ENCODE measurements at places on chromosomes 13 and 19.

DNA sequence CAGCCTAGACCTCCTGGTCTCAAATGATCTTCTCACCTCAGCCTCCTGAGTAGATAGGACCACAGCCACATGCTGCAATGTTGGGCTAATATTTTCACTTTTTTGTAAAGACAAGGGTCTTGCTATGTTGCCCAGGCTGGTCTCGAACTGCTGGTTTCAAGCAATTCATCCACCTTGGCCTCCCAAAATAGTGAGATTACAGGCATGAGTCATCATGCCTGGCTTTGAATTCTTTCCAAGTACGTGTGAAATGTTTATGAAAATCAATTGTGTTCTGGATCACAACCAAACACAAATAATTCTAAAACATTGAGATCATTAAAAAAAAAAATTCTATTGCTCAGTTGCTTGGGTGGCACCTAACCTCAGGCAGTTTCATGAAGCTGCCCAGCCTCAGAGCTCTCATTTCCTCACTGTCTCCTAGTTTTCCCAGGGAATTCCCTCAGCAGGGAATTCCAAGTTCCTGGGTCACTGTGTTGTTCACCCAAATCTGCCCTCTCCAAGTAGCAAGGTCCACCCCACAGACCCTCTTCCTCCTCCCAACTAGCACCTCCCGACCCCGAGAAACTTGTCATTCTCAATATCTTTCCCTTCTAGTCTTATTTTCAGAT is 44.8 kb downstream of the ING1 start:
- DNase-seq: no peak

- DNase-seq: no peak
These were observed 17.3 kb upstream of the ZNF14 start for GRCh38 chr19:19749908-19750841.

GRCh38 chr13:22198001-22198400 is 527.1 kb downstream of the FGF9 start:
- DNase-seq: peak; percentile 38

- DNase-seq: no peak
These were observed 206.2 kb downstream of the POSTN start for GRCh38 chr13:37392389-37392788.

DNA sequence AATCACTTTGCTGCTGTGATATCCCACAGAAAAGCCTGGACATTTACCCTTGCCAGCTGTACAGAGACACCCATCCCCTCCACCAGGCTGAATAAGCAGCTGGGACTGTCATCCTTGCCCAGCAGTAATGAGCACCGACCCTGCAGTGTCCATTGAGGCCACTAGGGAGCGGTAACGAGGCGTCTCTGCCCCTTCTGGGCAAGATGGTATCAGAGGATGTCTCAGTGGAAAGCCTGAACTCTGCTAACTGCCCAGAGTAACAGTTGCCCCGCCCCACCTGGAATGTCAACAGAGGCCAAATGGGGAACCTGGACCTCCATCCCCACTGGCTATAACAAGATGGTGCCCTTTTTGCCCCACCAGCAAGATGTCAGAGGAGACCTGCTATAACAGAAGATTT is 22.8 kb upstream of the CEACAM20 start:
- DNase-seq: no peak

- no peak for DNase-seq
These were observed 271.5 kb downstream of the PCDH9 start for GRCh38 chr13:66958611-66959010.

DNA sequence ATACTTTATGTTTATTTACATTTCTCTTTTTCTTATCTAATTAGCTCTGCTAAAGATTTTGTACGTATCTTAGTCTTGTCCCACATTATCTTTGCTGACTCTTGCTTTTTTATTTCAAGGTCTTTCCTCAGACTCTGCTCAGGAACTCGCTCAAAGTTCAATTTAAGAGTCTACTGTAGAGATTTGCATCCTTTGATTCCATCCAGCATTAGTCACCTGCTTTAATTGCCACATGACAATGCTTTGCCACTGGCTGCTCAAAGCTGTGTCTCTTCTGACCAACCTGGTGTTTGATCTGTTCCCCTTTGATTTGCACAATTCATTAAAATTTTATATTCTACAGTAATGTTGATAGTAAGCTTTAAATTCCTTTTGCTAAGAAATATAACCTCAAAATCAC is 157.9 kb upstream of the FREM2 start:
- no peak for DNase-seq

GRCh38 chr19:55592391-55593090 is 6.8 kb downstream of the FIZ1 start:
- DNase-seq: no peak

DNA sequence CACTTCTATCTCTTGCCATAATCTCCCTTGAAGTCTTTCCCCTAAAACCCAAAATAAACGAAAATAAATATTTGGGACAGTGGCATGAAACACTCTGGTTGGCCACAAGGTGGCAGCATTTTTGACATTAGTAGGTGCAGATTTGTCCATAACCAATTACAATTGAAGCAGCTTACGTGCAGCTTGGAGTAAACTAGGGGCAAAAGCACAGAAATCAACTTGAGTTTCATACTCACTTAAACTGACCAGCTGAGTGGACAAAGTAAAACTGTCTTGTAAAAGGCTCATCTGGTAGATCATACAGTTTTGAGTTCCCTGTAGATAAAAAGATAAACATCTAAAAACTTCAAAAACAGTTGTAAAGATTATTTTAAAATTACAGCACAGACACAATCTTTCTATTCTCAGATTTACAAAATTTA is 18.8 kb downstream of the PDCD5 start:
- DNase-seq: peak; percentile 73

DNA sequence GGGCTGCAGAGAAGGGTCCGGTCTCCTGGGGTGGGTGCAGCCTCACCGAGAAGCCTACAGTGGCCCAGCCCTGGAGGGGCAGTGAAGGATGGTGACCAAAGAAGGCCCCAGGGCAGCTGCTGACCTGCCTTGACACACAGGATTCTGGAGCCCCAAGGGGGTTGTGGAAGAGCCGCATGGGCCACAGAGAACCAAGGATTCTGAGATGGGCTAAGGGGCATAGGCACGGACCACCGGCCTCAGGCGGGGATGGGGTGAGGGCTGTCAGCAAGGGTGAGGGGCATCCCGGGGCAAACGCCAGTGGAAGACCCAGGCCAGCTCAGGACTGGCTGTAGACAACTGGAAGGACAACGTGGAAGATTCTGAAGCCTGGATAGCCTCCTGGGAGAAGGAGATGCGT is 151.6 kb downstream of the TEX29 start:
- DNase-seq: no peak

- no peak for DNase-seq
These were observed 14.7 kb upstream of the LENG8 start for GRCh38 chr19:54434112-54434872.

DNA sequence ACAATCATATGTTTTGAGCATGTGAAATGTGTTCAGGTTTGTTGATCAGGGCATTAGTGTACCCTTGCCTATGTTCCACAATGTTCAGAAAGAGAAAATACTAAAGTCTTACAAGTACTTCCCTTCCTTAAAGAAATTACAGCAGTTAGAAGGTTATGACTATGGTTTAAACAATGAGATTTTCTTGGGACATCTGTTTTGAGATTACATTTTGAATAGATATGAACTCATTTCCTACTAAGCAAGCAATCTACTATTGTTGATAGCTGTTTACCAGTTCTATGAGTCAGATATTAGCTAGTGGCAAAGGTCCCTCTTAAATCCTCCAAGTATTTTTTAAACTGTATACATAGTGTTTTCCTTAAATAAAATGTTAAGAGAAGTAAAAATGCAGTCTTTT is 241.3 kb downstream of the DACH1 start:
- no peak for DNase-seq

GRCh38 chr13:49530457-49530856 is 34.7 kb downstream of the PHF11 start:
- peak; percentile 66 for DNase-seq

DNA sequence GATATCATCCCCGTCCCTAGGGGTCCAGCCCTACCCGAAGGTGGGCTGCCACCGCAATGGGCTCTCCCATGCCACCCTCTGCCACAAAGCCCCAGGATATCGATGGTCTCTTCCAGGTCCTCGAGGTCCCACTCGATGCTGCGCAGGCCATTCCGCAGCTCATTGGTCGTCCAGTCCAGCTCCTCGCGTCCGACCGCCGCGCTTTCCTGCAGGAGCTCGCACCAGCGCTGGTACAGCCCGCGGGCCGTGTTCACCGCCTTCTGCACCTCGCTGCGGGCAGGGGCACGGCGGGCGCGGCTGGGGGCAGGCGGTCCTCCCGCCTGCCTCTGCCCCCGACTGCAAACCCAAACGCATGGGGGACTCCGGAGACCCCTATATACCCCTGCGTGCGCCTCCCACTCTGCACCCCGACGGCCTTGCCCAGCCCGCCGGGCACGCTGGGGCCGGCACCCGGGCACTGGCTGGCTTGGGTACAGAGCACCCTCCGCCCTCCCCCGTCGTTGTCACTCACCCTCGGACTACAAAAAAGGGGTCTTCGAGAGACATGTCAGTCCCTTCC is 468 bp downstream of the STX10 start:
- DNase-seq: peak; percentile 35

- no peak for DNase-seq
These were observed 4.2 kb downstream of the TTC9B start for GRCh38 chr19:40213882-40214570.

DNA sequence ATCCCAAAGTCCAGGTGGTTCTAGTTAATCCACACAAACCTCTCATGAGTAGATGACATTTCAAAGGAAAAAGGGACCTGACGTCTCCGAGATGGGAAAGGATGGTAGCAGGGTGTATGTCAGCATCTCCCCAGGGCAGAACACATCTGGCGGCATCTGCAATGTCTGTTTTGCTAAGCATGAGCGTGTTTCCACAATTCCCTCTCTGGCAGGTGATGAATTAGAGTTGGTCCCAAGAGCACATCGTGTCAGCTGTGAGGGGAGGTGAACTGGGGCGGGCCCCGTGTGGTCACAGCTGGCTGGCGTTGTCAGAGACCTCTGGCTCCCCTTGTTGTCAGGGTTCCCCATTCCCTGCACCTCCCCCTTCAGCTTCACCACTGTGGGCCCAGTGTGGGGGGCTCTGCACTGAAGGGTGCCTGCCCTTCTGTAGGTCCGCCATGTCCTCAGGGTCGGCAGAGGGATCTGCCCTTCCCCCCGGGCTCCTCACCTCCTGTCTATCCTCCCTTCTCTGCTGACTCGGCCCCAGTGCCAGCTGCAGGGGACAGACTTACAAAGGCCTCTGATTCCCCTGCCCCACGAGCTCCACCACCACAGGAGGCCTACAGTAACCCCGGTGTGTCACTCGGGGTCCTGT is 58.2 kb downstream of the CDADC1 start:
- no peak for DNase-seq

- no peak for DNase-seq
These were observed 344.9 kb upstream of the KLF12 start for GRCh38 chr13:74479124-74479523.

- DNase-seq: peak; percentile 75
These were observed 1.7 kb downstream of the GTF3A start for GRCh38 chr13:27425918-27426630.

DNA sequence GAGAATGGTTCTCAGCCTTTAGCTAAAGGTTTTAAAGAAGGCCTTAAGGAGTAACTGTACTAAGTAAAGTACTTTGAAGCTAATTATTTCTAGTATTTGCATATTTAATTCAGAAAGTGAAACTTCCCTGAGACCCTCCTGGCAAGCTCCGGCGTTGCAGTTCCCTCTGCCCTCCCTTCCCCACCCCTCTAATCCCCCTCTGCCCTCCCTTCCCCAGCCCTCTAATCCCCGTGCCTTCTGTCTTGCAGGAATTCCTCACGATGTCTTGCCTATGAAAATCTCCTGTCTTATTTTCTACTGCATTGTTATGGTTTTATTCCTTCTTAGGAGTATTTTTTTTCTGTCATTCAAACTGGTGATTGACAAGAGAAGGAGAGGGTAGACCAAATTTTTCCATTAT is 236.9 kb downstream of the COL4A1 start:
- no peak for DNase-seq

DNA sequence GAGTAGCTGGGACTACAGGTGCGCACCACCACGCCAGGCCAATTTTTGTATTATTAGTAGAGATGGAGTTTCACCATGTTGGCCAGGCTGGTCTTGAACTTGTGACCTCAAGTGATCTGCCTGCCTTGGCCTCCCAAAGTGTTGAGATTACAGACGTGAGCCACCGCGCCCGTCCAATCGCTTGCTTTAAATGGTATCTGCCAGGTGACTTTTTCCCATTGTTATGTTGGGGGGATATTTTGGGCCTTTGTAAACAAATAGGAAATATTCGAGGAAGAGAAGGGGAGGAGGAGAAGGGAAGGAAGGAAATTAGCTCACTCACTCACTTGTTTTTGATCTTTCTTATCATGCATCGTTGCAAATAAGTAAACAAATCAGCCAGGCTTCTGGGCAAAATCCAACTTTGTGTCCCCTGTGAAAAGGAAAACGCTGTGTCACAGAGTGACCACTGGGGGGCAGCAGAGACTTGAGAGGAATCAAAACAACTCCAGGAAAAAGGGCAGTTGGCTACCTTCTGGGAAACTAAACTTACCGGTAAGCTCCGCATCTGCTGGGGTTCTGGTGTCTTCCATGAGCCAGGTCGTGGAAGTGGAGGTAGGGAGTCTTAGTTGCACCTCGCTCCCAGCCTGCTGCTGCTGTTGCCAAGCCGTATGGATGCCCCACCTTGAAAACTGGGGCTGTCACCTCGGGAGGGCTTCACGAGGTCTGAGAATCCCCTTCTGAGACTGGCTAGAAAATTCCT is 9.3 kb upstream of the RANBP3 start:
- peak; percentile 89 for DNase-seq

GRCh38 chr13:74174810-74175209 is 40.6 kb upstream of the KLF12 start:
- no peak for DNase-seq

- DNase-seq: no peak
These were observed 8.4 kb downstream of the ZNF234 start for GRCh38 chr19:44149776-44150175.

DNA sequence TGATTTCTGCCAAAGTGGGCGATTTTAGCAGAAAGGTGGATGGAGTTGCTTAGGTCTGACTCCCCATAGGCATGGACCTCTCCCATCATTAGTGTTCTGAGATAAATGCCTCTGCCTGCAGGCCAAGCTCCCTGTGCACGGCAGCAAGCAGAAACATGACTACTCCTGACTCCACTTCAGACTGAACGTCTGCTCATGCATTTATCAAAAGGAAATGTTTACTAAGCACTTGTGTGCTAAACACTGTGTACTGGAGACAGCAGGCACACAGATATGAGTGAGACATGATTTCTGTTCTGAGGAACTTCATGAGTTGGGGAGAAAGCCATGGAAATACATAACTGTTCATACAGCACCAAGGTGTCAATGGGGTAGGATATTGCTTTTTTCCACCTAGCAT is 149.6 kb downstream of the MIPEP start:
- DNase-seq: no peak

GRCh38 chr19:7550987-7551761 is 15.7 kb downstream of the PNPLA6 start:
- peak; percentile 70 for DNase-seq

DNA sequence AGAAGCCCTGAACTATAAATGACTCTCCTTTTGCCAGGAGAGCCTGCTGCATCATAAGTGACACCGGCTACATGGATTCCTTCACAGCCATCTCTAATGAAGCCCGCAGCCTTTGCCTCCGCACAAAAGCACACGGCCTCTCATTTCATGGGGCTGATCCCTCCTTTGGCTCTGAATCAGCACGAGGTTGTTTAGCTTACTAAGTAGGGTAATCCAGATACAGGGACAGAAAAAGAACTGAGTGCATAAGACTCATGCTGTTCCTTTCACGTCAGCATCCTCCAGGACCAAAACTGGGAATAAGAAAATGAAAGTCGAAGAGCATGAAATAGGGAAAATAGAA is 136.3 kb downstream of the DCT start:
- no peak for DNase-seq

- no peak for DNase-seq
These were observed 2.1 kb downstream of the CSNK1G2 start for GRCh38 chr19:1942934-1943555.

Measured in Ammon's horn (tissue), 1 donor.